COLO829 (cell line): ENCODE measurements at places on chromosomes 7 and 10.
A peak's percentile ranks its signal among the peaks of the same experiment; 100 is the strongest.

- DNase-seq: no peak
Measured at GRCh38 chr7:144735505-144736276, 100.2 kb downstream of the TPK1 start.

DNA sequence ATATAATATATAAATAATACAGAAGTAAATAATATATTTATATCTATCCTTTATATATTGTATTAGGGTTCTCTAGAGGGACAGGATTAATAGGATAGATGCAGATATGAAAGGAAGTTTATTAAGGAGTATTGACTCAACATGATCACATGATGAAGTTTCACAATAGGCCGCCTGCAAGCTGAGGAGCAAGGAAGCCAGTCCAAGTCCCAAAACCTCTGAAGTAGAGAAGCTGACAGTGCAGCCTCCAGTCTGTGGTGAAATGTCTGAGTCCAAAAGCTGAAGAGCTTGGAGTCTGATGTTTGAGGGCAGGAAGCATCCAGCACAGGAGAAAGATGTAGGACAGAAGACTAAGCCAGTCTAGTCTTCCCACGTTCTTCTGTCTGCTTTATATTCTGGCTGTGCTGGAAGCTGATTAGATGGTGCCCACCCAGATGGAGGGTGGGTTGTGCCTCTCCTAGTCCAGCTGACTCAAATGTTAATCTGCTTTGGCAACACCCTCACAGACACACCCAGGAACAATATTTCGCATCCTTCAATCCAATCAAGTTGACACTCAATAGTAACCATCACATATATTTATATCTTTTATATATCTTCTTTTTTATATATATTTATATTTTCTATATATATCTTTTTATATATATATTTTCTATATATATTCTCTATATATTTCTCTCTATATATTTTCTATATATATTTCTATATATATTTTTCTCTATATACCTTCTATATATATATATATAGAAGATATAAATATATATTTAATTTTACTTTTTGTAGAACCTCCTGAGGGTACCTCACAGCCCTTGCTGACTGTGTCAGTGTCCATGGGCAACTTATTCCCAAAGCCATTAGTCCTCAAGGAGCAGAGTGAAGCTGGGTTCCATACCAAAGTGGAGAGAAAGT is 24.6 kb upstream of the AKR1B10 start:
- DNase-seq: no peak

- no peak for DNase-seq
Measured at GRCh38 chr10:110613341-110613995, 30.7 kb upstream of the RBM20 start.

DNA sequence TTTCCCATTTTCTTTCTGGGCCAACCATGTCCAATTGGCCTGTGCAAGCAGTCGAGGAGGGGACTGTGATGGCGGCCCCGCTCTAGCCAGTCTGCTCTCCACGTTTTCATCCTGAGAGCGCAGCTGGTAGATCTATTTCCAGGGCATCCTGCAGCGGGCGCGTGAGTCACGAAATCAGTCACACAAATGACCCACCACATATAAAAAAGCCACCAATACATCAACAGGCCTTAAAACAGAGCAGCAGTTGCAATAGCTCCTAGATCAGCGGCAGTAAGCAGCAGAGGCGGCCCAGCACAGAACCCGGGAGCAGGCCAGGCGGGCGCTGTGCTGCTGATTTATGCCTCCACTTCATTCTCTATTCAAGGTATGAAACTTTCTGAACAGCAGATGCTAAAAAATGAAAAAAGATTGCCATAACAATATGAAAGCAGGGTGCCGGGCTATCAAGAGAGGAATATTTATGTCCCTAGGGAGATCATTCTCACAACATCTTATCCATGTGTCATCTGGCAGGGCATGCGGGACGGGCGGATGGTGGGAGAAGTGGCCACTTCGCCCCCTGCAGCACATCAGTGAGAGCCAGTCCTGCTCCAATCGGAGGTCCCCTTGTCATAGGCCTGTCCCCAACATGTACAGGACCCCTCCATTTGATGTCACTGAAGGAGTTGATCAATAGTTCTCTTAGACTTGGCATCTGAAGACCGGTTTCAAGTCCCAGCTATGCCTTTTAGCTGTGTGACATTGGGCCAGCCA is 98.0 kb upstream of the GPR26 start:
- no peak for DNase-seq

DNA sequence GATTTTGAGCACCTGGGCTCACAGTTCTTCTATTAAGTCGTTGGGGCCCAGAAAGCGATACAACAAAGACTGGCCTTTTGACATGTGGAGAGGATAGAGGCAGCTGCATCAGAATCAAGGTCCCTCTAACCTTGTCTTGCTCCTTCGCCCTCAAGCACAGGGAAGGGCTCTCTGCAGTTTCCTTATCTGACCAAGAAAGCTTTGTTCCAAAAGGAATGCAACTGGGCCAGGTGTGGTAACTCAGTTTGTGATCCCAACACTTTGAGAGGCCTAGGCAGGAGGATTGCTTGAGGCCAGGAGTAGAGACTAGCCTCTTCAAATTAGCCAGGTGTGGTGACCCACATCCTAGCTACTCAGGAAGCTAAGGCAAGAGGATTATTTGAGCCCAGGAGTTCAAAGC is 32.2 kb downstream of the SVOPL start:
- DNase-seq: no peak

DNA sequence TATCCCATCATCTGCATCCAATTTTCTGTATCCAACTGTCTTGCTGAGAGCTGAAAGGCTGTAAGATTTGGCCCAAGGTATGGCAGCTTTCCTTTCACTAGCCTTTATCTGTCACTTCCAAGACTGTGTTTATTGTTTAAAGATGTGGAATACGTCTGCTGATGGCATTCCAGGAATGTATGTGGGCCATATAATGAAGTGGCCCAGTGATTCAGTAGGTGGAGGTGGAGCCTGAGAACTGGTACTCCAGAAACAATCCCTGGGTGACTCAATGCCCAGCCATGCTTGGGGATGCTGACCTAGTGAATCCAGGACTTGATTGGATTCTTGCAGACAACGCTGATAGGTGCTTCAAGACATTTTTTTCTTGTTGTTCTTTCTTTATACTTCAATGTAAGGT is 13.5 kb downstream of the NEUROD6 start:
- DNase-seq: peak; percentile 6

- no peak for DNase-seq
Measured at GRCh38 chr10:97546456-97547270, 25.9 kb upstream of the ANKRD2 start.

DNA sequence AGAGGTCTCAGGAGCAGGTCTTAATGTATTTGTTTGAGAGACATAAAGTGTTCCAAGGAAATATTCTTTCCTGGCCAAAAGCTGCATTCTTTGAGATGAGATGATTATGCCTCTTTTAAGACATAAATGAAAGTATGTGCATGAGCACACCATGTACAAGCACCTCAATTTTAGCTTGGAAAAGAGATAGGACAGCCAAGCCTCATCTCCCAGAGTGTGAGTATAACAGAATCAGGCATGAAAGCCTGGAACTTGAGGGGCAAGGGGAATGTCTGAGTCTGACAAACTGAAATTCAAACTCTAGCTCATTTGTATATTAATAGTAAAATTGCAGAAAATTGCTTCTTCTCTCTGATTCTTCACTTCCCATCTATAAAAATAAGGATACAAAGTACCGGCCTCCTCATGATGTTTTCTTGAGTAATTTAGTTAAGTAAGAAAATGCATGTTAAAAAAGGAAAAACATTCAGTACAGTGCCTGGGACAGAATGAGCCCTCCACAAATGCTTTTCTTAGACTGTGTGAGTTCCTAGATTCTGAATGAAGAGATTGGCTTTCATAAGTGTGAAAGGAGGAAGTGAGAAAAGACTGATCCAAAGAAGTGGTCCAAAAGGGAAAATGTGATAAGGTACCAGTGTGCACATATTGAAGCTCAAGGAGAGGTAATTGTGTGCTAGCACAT is 1260.9 kb upstream of the SORCS1 start:
- no peak for DNase-seq

DNA sequence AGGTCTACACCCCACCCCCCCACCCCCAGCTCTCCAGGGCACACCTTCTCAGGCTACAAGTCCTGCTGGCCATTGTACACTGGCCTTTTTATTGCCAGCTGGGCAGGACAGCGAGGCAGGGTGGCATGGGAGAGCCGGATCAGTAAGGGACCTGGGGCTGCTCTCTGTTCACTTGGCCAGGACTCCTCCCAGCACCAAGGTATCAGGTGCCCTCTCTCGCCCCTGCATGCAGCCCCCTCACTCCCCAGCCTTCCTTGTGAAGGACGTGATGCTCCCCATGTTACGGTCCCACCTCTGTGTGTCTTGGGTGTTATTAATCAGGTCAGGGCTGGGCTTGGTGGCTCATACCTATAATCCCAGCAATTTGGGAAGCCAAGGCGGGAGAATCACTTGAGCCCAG is 26.3 kb downstream of the PODXL start:
- DNase-seq: no peak

DNA sequence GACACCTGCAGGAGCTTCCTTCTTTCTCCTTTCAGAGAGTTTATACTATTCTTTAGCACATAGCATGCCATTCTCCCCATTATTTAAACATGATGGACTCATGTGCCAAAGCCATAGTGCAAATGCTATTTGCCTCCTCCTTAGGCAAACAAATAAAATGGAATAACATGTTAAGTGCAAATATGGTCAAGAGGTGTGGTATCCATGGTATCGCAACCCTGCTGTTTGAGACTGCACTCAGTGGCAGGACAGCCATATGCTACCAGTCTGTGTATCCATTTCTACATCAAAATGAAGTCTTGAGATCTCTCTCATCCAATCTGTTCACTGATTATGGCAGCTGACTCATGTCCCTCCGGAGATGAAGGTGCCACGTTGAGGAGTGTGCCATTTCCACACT is 22.8 kb downstream of the HEPACAM2 start:
- no peak for DNase-seq

DNA sequence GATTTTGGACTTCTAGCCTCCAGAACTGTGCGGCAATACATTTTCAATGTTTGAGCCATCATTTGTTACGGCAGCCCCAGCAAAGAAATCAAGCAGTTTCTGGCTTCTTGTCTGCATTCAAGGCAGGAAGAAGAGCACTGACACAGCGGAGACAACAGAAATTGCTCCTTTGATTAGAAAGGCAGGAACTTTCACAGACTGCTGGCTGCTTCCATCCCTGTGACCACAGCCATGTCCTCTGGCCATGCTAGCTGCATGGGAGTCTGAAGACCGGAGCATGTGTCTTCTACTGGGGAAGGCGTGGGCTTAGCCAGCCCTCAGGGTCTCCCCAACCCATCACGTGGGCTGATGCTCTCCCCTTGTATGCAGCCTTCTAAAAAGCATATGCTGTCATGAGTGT is 19.1 kb downstream of the C10orf71 start:
- DNase-seq: no peak

DNA sequence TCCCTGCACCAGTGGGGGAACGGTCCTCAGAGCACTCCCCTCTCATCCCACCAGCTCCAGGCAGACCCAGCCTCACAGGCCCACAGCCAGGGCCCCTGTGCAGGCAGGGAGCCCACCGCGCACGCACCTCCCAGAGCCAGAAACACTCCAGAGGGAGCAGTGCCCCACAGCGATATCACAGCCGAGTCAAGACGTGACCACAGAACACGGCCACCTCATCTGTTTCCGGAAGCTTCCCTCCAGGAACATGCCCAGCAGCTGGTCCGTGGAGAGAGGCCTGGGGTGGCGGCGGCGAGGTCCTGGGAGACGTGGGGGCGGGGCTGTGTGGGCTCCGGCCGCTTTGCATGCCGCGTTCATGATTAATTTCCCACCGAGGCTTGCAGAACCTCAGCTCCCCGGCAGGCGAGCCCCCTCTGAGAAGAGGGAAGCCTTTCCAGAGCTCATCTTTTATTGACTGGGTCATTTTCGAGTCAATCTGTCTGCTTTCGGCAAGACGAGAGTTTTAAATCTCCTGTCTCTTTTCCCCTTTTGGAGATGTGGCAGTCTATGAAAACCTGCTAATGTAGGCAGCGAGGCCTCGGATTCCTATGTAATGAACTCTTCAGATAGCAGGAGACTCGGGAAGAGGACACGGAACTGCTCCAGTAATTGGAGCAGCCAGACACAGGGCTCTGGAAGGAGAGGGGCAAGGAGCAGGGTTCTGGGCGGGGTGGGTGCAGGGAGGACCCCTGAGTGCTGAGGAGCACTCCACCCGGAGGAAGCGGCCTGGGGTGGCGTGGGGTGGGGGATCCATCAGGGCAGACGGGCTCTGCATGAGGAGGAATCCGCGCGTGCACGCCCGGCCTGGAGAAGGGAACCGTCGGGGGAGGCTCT is 242.8 kb downstream of the ELFN1 start:
- no peak for DNase-seq

GRCh38 chr7:135736586-135737305 is 8.8 kb upstream of the SLC13A4 start:
- DNase-seq: no peak

GRCh38 chr7:120060875-120061274 is 212.1 kb upstream of the KCND2 start:
- no peak for DNase-seq

- DNase-seq: no peak
Measured at GRCh38 chr10:113399065-113399464, 153.8 kb upstream of the HABP2 start.
